ENCODE measurements at places on chromosomes 4 and X.

DNA sequence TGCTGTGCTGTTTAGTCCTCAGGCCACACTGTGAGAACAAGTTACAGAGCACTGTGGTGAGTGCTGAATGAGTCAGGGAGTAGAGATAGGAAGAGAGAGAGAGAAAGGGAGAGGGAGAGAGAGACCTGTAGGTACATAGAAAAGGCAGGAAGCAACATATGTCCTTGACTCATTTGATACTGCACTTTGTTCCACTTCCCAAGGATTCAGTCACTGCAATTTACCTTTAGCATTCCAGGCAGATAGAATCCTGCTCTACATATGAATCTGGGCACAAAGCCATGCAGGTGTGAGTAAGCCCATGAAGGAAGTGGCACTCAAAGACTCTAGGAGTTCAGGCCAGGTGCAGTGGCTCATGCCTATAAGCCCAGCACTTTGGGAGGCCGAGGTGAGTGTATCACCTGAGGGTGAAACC lies 1.0 kb upstream of the DAPP1 start:
- DNase-seq = no peak

DNA sequence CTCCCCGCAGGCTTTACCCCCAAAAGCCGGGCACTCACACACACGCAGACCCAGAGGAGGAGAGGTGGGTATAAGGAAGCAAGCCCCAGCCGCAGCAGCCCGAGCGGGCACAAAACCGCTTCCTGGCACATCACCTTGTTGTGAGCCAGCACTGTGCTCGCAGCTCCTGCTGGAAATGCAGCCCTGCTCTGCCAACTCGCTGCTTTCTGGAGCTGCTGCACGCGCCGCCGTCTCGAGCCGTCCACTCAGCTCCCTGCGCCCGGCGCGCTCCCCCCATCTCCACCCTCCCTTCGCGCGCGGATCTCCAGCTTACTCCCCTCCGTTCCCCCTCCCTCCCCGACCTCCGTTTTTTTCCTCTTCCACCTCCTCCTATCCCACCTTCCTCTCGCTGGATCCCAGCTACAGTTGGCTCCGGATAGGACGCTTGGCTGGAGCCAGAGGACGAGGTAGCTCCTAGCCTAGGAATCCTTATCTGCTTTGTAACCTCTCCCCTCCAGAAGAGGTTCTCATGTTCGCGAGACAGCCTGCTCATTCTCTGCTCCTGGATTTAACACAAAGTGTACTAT lies at the start of gene SPOCK3:
Gene SPOCK3, minus strand, starts transcription at position 179 of the 566 bp plus-strand sequence.
- DNase-seq = no peak

- DNase-seq = no peak
Observed at GRCh38 chr4:152515678-152516077, 20.2 kb downstream of the FBXW7 start.

- DNase-seq = no peak
Observed at GRCh38 chr4:114479595-114479994, 119.0 kb upstream of the UGT8 start.

All from CD8-positive, alpha-beta T cell (primary cell).